ENCODE measurements at places on chromosomes 7 and 10. TPM values are rescaled to one million over a fixed set of nuclear protein-coding genes. Genes with fewer than 3 reads are reported as not detected.

ITGB8 gene
- total RNA-seq = 24.2 TPM

STEAP4 gene
- 35.6 TPM for total RNA-seq

MRLN gene
- not detected for total RNA-seq

SHH gene
- total RNA-seq = not detected

TMEM236 gene
- total RNA-seq = 0.13 TPM

DYDC2 gene
- 0.15 TPM for total RNA-seq

GRID1 gene
- total RNA-seq = 0.76 TPM

DNA sequence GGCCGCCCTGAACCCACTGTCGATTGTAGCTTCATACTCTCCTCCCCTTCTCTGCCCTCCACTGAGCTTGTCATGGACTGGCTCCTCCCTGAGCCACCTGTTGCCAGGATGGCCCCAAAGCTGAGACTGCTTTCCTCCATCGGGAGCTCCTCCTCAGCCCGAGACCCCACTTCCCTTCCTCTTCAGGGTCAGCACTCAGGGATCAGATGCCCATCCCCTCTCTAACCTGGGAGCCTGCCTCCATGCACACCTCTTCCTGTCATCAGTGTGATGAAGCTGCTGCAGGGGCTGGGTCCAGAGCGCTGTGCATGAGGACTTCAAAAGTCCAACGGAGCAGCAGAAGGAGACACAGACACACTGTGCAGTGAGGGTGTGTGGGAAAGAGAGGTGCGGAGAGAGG, 201.1 kb downstream of the WDR37 start:
- DNase-seq = no peak

DNA sequence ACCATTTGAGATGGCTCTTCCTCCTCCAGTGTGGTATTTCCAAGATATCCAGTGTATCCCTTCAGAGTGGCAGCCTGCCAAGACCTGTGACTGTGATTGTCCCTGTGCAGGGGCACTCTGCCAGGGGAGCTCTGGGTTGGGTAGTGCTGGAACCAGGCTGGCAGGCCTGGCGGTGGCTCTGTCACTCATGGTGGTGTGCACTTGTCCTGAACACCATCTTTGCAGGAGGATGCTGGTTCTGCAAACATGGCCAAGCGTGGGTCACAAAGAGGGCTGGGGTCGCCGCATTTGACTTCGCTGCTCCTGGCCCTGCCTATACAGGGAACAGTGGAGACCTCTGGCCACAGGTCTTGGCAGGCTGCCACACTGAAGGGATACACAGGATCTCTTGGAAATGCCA, 205.2 kb downstream of the PRPF18 start:
- no peak for DNase-seq

DNA sequence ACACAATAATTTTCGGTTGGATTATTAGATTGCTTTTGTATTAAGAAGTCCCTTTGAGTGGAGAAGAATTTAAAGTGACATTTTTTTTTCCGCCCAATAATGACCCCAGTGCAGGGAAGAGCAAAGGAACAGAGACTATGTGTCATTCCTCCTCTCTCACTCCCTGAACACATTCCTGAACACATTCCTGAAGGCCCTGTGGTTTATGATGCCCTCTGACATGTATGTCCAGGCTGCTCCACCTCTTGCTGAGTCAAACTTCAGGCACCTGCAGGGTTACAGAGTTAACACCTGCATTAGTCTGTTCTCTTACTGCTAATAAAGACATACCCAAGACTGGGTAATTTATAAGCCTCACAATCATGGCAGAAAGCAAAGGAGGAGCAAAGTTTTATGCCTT, 704.0 kb upstream of the LRRN3 start:
- DNase-seq = no peak

DNA sequence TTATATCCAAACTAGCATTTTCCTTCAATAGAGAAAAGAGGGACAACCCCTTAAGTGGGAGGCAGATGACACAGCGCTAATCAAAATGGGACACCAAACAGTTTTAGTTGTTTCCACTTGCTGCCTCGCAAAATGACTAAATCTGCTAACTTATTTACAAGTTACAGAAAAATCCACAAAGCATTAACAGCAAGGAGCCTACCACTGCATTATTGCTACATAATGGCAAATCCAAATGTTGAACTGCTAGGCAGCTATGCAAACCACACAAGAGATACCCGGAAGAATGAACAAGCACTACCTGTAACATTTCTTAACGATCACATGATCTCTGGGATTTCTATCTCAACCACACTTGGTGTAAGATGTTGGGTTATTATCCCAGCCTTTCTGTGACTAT, 96.7 kb downstream of the SFMBT2 start:
- no peak for DNase-seq

GRCh38 chr7:29043576-29043975, 85.4 kb upstream of the TRIL start:
- DNase-seq = no peak

GRCh38 chr10:126833542-126833941, 71.7 kb upstream of the DOCK1 start:
- no peak for DNase-seq

- DNase-seq = no peak
These were observed 237.4 kb downstream of the OTUD1 start for GRCh38 chr10:23676296-23676695.

- DNase-seq = no peak
These were observed 78.1 kb upstream of the HABP2 start for GRCh38 chr10:113474752-113475151.

DNA sequence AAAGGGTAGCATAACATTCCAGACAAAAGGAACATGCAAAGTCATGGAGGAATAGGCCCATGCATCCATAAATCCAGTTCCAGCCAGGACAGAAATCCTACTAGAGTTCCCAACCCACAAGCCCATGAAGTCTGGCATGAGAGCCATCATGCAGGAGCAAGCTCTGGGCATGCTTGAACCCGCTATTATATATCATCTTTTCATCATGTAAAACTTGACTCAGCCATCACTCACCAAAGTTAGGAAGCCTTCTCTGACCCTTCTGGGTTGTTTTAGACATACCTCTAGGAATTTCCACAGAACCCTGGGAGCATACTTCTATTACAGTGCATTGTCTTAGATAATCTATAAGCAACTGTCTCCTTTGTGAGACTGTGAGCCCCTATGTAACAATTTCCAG, 293.0 kb upstream of the NPSR1 start:
- no peak for DNase-seq

- no peak for DNase-seq
These were observed 912.6 kb downstream of the GATA3 start for GRCh38 chr10:8967061-8967460.

DNA sequence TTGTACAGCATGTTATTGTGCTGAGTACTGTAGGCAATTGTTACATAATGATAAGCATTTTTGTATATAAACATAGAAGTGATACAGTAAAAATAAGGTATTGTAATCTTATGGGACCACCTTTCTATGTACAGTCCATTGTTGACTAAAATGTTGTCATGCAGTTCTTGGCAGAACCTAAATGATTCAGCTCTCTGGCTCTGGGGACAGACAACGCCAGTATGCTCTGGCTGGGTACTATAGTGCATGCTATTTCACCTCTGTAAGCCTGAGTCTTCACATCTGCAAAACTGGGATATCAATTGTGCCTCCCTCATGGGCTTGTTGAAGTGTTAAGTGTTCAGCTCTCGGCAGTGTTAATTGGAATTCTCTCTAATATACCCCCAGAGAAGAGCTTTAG, 674.3 kb downstream of the INHBA start:
- DNase-seq = no peak

GRCh38 chr10:119516381-119517234, 25.9 kb downstream of the RGS10 start:
- DNase-seq = no peak

All from esophagus squamous epithelium (tissue), 5 donors.